ENCODE measurements at places on chromosomes 5 and 9.

GRCh38 chr5:30874241-30875034, 319.0 kb upstream of the CDH6 start:
- DNase-seq, result no peak

GRCh38 chr5:168110870-168111832, 180.3 kb upstream of the WWC1 start:
- no peak for DNase-seq

GRCh38 chr9:93086447-93087224, 9.4 kb upstream of the CARD19 start:
- no peak for DNase-seq

DNA sequence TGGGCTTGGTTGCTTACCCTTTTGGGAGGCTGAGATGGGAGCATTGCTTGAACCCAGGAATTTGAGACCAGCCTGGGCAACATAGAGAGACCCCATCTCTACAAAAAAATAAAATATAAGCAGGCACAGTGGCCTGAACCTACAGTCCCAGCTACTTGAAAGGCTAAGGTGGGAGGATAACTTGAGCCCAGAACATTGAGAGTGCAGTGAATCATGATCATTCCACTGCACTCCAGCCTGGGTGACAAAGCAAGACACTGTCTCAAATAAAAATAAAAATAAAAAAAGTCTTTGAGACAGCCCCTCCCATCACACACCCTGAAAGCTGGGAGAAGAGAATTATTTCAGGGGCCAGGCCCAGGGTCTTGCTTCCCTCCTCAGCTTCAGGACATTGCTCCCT, 251.8 kb downstream of the BRINP1 start:
- no peak for DNase-seq

- no peak for DNase-seq
These were observed 113.3 kb upstream of the SAP30L start for GRCh38 chr5:154332451-154332850.

GRCh38 chr5:126801992-126802294, 25.0 kb downstream of the LMNB1 start:
- no peak for DNase-seq

GRCh38 chr5:76083555-76084495, 642 bp downstream of the SV2C start:
- no peak for DNase-seq

- DNase-seq, result no peak
These were observed 240.2 kb downstream of the PBX3 start for GRCh38 chr9:125987420-125987819.

DNA sequence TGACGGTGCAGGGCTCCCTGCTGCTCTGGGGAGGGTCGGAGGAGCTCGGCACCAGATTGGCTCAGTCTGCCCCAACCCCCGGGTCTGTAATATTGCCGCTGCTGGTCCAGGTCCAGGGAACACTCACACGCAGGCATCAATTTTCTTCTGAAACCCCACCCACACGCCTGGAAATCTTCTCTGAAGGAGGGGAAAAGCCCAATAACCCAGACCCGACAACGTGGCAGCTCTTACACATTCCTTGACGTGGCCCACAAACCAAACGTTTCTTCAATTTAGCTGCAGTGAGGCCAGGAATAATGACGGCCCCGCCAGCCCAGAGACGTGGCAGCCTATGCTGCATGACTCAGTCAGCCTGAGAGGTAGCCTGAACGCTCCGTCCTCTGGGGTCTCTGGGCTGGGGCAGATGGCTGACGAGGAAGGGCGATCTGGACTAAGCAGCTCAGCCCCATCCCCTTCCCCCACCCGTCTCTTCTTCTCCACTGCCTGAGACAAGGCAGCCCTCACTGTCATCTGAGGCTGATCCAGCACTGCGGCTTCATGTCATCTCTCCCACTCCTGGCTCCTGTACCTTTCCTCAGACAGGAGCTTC, 9.9 kb upstream of the SPARC start:
- no peak for DNase-seq

- DNase-seq, result no peak
These were observed 141.1 kb upstream of the SLC12A2 start for GRCh38 chr5:127942246-127943060.
